ENCODE measurements at places on chromosomes 2 and 18. TPM values are rescaled to one million over a fixed set of nuclear protein-coding genes. Genes with fewer than 3 reads are reported as not detected.

DNA sequence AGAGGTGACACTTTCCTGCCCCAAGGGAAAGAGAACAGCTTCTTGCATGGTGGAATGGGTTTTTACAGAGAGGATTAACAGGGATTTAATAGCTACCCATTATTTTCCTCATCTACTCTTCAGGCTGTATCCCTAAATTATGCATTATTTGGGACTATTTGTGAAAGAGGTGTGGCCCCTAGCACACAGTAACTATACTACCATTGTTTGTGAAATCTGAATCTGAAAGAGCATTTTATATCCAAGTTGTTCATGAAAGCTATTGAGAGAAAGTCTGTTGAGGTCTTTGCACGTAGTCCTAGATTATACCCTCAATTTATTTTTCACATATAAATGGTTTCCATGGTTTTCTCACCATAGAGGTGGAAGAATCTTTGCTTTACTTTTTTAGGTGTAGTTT is 78.1 kb downstream of the SPTBN1 start:
- peaks cover 4% of the 10 kb centered on the region for H3K36me3 ChIP-seq
- H3K4me1 ChIP-seq: peaks cover 30% of the 10 kb centered on the region
- H3K27me3 ChIP-seq: no peaks in the 10 kb centered on the region
- DNase-seq: no peak
- H3K4me3 ChIP-seq: no peak overlapping the region

DNA sequence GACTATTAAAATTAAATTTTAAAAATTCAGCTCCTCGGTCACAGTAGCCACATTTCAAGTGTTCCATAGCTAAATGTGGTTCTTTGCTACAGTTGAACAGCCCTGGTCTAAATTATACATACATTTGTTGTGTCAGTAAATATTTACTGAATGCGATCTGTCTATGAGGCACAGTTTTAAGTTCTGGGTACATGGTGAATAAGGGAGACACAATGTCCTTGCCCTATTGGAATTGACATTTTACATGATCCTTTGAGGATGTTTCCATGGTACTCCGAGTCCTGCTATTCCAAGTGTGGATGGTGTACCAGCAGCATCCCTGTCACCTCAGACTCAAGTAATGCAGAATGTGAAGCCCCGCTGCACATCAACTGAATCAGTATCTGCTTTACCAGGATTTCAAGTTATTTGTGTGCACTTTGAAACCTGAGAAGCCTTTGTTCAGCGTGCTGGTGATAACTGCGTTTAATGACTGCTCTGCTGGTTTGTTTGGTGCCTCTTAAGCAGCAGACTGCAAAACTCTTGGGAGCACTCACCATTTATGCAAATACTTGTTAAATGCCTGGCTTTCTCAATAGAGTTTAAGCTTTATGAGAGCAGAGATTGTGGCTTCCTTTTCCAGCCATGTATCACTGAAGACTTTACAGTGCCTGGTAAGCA is 1.5 kb downstream of the GALNT1 start:
- H3K27me3 ChIP-seq: no peaks in the 10 kb centered on the region
- H3K36me3 ChIP-seq: no peaks in the 10 kb centered on the region
- H3K27ac ChIP-seq: no peak overlapping the region
- H3K4me3 ChIP-seq: peak overlapping the region; percentile 92
- peak; percentile 22 for DNase-seq

The BCL11A gene
- total RNA-seq: 3.5 TPM

DNA sequence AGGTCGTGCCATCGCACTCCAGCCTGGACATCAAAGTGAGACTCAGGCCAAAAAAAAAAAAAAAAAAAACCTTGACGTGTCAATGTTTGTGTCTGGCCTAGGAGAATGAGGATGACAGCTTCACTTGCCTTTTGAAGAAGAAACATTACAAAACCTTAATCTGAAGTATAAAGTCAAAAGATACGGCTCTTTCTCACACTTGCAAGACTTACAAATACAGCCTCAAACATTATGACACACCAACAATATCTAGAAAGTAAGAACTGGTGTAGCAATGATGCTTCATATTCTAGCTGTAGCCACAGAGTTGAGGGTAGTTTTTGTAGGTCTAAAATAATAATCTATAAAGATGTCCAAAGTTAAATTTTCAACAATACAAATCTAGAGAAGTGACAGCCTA is 25.5 kb downstream of the MPPE1 start:
- no peaks in the 10 kb centered on the region for H3K36me3 ChIP-seq
- no peaks in the 10 kb centered on the region for H3K27me3 ChIP-seq
- DNase-seq: no peak
- no peak overlapping the region for H3K27ac ChIP-seq

The GRB14 gene
- not detected for total RNA-seq

DNA sequence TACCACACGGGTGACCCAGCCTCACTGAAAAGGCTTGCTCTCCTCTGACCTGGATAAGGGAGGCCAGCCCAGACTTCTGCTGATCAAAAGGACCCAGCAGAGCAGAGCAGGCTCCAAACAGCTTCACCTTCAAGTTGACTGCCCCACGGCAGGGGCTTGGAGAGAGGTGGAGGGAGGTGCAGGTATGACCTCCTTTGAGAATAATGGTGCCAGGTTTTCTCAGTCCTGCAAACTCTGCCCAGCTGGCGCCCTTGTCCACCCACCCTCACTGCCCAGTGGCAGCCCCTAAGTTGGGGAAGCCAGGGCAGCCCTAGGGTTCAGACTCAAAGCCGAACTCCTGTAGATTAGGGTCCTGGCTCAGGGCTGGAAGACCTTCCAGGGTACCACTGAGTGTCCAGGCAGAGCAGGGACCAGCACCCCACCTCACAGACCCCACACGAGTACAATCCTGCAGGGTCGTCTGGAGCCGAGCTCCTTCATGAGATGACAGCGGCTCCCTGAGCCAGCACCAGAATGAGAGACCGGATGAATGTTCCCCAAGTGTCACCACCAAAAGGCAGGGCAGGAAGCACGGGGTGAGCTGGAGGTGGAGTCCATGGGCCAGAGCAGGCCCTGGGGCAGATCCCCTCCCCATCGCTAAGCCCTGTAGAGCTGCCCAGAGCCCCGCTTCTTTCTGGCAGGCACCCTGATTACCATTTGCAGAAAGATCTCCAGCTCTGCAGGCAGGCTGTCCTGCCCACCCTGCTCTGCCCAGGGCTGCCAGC is 3.6 kb upstream of the GPC1 start:
- no peak overlapping the region for H3K27ac ChIP-seq
- no peaks in the 10 kb centered on the region for H3K27me3 ChIP-seq
- no peaks in the 10 kb centered on the region for H3K36me3 ChIP-seq
- no peak for DNase-seq
- peaks cover 10% of the 10 kb centered on the region for H3K4me1 ChIP-seq

DNA sequence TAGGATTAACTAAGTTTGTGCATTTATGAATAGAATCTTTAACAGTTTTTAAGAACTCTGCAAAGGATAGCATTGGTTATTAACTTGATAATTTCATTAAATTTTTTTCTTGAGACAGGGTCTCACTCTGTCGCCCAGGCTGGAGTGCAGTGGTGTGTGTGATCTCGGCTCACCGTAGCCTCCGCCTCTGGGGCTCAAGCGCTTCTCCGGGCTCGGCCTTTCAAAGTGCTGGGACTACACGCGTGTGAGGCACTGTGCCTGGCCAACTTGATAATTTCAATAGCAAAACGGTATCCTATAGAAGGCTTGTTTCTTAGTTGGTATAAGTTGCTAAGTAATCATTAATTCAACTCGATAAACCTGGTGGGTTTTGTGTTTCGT is 38.0 kb downstream of the ADNP2 start:
- H3K4me3 ChIP-seq: peak overlapping the region; percentile 82
- no peaks in the 10 kb centered on the region for H3K27me3 ChIP-seq
- no peaks in the 10 kb centered on the region for H3K36me3 ChIP-seq
- peak overlapping the region; percentile 54 for H3K27ac ChIP-seq
- H3K4me1 ChIP-seq: peaks cover 10% of the 10 kb centered on the region

The TMEM37 gene
- total RNA-seq: not detected

- no peak overlapping the region for H3K4me3 ChIP-seq
- H3K27ac ChIP-seq: peak overlapping the region; percentile 55
- H3K4me1 ChIP-seq: peaks cover 45% of the 10 kb centered on the region
- H3K27me3 ChIP-seq: peaks cover 5% of the 10 kb centered on the region
- DNase-seq: peak; percentile 79
These were observed 29.5 kb upstream of the ATRAID start for GRCh38 chr2:27182346-27182745.

DNA sequence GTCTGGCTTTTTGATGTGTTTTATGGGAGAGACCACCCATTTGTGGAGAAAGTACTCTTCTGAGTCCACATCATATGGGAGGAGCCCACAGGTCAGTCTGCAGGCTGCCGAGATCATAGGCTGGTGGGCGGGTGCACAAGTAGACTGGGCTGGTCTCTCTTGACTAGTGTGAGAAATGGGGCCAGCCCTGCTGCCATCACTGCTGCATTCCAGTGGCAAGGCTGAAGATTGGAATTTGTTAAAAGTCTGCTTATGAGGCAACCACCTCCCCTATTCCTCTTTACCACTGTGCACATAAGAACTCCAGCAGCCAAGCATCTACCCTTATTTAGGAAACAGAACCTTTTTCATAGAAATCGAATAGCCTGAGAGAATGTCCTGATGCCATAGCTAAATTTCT is 200.7 kb downstream of the DIS3L2 start:
- DNase-seq: peak; percentile 26
- no peak overlapping the region for H3K27ac ChIP-seq
- H3K36me3 ChIP-seq: no peaks in the 10 kb centered on the region
- no peaks in the 10 kb centered on the region for H3K4me1 ChIP-seq
- H3K27me3 ChIP-seq: no peaks in the 10 kb centered on the region

- DNase-seq: no peak
- no peak overlapping the region for H3K4me3 ChIP-seq
- no peaks in the 10 kb centered on the region for H3K36me3 ChIP-seq
- no peaks in the 10 kb centered on the region for H3K27me3 ChIP-seq
- H3K27ac ChIP-seq: no peak overlapping the region
These were observed 29.0 kb downstream of the HDLBP start for GRCh38 chr2:241286348-241287090.

GRCh38 chr2:73053316-73054114 is 18.0 kb downstream of the SFXN5 start:
- H3K4me3 ChIP-seq: no peak overlapping the region
- H3K36me3 ChIP-seq: no peaks in the 10 kb centered on the region
- peak; percentile 82 for DNase-seq

DNA sequence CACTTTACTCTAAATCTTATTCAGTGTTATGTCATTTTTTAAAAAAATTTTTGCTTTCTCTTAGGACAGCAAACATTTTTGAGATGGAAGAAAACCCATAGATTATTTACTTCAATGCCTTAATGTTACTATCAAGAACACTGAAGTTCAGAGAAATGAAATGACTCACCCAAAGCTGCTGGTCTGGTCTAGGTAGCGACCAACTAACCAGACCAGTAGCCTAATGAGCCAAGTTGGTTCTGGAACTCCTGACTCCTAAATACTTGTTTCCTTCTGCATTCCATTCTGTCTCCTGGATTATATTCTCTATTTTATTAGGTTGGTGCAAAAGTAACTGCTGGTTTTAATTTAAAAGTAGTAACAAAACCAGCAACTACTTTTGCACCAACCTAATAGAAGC is 35.4 kb downstream of the SLC8A1 start:
- H3K4me1 ChIP-seq: peaks cover 23% of the 10 kb centered on the region
- no peak for DNase-seq
- H3K27me3 ChIP-seq: no peaks in the 10 kb centered on the region
- H3K36me3 ChIP-seq: no peaks in the 10 kb centered on the region
- H3K4me3 ChIP-seq: no peak overlapping the region
- H3K27ac ChIP-seq: no peak overlapping the region

The RNF152 gene
- total RNA-seq: 5.4 TPM

GRCh38 chr2:229752970-229753729 is 38.8 kb upstream of the DNER start:
- H3K4me3 ChIP-seq: no peak overlapping the region
- DNase-seq: no peak
- no peaks in the 10 kb centered on the region for H3K27me3 ChIP-seq
- no peaks in the 10 kb centered on the region for H3K4me1 ChIP-seq
- no peak overlapping the region for H3K27ac ChIP-seq

The PLCD4 gene
- 0.51 TPM for total RNA-seq

DNA sequence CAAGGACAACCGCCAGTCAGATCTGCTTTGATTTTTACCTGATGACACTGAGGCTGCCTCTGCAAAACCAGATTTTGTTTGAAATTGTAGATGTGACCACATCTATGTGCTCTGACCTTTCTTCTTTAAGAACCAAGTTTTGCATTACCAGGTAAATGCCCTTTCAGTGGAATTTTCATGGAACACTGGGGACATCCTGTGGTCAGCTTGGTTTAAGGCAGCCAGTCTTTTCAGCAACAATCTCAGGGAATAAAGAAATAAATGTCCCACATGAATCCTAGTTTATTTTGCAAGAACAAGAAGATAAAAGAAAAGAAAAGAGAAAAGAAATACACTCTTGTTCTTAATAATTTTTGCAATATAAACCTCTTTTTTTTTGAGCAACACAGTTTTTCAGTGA is 90.6 kb downstream of the POU3F3 start:
- no peaks in the 10 kb centered on the region for H3K4me1 ChIP-seq
- no peak overlapping the region for H3K4me3 ChIP-seq
- peak; percentile 21 for DNase-seq
- H3K36me3 ChIP-seq: no peaks in the 10 kb centered on the region
- H3K27me3 ChIP-seq: peaks cover 5% of the 10 kb centered on the region

The TANK gene
- 69.4 TPM for total RNA-seq

GRCh38 chr2:94996305-94997100 is 29.0 kb upstream of the MAL start:
- H3K36me3 ChIP-seq: no peaks in the 10 kb centered on the region
- H3K4me1 ChIP-seq: no peaks in the 10 kb centered on the region
- no peak overlapping the region for H3K27ac ChIP-seq

DNA sequence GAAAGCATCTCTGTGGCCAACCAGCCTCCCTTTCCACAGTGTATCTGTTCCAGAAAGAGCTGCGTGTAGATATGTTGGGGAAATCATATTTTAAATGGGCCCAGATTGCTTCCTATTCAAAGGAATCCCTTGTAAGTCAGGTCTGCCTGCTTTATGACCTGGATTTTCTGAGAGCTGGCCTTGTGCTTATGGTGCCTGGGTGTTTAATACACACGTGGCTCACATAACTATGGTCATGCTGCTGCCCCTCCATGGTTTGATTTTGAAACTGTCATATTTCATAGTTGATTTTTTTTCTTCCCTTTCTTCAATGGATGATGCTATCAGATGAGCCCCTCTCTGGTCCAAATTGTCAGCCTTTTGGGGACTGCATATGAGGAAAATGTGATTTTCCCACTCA is 111.5 kb upstream of the CNGA3 start:
- peaks cover 6% of the 10 kb centered on the region for H3K27me3 ChIP-seq
- DNase-seq: no peak
- H3K4me1 ChIP-seq: no peaks in the 10 kb centered on the region
- no peak overlapping the region for H3K27ac ChIP-seq

DNA sequence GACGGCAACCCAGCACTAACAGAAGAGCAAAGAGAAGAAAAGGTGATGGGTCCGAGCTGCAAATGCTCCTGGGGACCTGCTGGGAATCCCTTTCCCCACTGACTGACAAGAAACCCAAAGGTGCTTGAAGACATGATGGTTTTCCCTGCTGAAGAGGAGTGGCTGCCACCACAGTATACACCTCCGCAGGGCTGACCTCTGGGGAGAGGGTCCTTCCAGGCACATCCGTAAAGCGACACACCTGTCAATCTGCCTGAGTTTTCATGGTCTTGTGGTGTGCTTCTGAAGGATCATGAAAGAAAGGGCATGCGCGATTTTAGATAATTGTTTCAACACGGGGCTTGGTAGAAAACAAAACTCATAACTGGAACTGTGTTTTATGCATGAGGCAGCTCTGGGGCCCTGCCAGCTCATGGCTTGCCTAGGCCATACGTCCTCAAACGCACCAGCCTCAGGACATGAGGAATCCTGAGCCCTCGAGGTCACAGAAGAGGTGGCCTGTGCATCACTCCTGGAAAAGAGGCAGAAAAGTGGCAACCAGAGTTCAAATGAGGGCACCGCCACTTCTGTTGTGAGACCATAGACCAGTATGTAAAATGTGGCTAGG is 51.8 kb downstream of the SERTAD2 start:
- no peak for DNase-seq
- peaks cover 19% of the 10 kb centered on the region for H3K4me1 ChIP-seq
- H3K27me3 ChIP-seq: no peaks in the 10 kb centered on the region
- H3K36me3 ChIP-seq: no peaks in the 10 kb centered on the region
- H3K27ac ChIP-seq: no peak overlapping the region
- no peak overlapping the region for H3K4me3 ChIP-seq

Measured in GM23248 (cell line).